ENCODE measurements at places on chromosomes 7 and 10.

GRCh38 chr10:17548770-17549169, 68.4 kb downstream of the HACD1 start:
- no peak for DNase-seq

DNA sequence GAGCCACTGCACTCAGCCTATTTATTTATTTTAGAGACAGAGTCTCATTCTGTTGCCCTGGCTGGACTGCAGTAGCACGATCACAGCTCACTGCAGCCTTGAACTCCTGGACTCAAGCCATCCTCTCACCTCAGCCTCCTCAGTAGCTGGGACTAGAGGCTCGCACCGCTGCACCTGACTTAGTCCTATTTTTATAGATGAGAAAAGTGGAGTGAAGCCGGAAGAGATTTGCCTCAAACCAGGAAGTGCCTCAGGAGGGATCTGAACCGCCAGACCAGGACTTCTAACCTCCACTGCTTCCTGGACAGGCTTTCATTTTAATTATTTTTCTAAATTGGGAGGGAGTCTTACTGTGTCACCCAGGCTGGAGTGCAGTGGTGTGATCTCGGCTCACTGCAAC, 17.5 kb upstream of the CLIP2 start:
- no peak for DNase-seq

DNA sequence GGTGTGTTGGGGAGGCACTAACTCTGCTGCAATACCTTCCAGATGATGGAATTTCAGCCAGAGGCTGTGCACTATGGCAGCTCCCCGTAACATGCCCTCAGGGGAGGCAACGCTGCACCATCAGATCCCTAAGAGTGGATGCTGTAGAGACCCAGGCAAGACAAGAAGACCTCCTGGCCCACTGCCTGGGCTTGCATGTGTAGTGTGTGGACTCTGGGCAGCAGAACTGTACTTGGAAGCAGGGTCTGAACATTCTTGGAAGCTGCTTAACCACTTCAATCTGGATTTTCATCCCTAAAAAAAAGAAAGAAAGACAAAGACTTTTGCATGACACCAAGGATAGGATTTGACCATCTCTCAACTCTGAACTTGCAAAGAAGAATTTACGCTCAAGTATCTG, 297.5 kb upstream of the NRP1 start:
- DNase-seq, result no peak

DNA sequence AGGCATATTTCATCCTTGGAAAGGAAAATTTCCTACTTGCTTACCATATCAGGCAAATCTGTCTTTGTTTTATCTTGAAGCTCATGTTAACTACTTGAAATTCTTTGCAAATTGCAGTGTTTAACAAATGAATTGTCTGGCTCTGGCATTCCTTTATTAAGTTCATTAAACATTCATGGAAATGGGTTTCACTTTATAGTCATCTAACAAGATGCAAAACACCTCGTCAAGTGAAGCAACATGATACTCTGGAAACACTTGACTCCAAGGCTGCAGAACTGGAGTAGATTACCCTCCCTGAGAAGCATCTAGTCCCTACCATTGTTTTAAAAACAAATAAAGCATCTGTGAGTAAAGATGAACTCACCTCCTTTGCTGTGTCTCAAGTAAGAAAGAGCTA, 1086.9 kb downstream of the NRG3 start:
- no peak for DNase-seq

DNA sequence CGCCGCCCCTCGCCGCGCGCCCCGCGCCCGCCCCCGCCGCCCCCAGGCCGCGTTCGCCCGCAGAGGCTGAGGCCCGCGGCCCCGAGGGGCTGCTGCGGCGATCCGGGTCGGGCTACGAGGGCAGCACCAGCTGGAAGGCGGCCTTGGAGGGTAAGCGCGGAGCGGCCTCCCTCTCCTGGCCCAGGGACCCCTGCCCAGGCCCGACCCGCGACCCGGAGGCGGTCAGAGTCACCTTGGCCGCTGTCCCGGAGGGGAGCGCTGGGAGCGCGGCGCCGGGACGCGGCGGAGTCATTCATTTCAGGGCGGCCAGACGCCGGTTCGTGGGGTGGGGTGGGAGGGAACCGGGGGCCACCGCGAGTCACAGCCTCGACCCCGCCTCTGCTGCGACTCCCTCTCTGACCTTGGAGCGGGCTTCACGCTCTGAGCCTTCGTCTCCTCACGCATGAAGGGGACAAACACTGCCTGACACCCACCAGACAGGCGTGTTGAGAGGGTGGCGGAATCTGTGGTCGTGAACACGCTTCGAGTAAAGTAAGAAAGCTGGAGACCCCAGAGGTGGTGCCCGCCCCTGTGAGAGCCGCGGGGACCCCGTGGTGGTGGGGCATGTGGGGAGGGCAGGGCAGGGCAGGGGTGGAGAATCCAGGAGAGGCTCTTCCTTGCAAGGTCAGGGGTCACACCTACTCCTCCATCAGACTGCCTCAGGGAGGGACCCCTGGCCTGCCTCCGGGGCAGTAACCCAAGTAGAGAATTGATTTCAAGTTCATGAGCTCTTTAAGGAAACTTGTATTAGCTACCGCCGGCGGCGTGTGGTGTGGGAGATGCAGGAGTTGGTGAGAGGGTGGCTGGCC, 707 bp downstream of the CLEC2L start:
- DNase-seq, result no peak

GRCh38 chr7:122618585-122619189, 80.2 kb downstream of the RNF133 start:
- no peak for DNase-seq

- no peak for DNase-seq
These were observed 55.4 kb downstream of the MKI67 start for GRCh38 chr10:128070721-128071416.

DNA sequence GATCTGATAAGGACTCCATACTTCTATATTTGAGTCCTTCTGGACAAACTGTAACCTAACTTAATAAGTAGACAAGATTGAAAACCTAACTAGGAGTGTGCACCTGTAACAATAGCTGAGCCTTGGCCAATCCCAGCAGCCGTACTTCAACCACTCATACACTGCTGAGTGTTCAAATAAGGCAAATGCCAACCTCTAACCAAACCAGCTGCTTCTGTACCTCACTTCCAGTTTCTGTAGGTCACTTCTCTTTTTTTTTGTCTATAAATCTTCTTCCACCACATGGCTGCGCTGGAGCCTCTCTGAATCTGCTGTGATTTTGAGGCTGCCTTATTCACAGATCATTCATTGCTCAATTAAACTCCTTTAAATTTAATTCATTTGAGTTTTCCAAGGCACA, 753.2 kb downstream of the DNAJB9 start:
- DNase-seq, result no peak

GRCh38 chr7:158313931-158314330, 273.7 kb downstream of the PTPRN2 start:
- no peak for DNase-seq

DNA sequence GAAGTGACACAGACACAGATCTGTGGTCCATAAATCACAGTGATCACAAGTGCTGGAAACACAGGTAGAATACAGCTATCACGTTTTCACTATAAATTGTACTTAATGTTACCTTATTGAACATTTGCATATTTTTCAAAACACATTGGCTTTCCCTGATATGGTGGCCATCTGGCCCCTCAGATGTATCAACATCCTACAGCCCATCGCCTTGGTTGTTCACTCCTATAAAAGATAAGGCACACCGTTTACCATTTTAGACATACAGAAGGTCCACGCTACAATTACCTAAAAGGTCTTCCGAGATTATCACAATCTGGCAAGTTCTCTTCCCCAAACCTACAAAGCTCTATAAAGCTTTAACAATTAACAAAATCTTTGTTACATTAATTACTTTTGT, 91.4 kb downstream of the SRPK2 start:
- no peak for DNase-seq

DNA sequence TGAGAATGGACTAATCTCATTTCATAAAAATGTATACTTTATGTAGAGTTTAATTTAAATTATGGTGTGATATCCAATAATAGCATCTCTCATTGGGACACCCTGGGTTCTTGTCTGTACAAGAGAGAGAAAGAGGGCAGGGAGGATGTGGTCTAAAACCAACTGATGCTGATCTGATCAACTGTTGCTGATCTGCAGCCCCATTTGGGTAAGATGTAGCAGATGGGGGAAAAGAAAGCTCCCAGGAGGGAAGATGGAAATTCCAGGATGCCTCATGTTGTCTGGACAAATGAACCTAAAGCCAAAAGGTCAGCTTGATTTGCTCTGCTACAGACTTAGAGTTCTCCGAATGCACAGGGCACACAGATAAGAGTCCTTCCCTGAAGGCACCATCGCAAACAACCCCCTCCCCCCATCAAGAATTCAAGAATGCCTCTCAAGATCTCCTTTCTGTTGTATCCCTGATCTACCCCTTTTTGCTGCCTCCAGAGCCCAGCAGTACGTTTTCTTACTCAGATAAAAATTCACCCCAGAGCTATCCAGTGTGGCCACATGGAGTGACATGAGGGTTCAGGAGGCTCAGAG, 171.4 kb upstream of the INHBA start:
- DNase-seq, result no peak

DNA sequence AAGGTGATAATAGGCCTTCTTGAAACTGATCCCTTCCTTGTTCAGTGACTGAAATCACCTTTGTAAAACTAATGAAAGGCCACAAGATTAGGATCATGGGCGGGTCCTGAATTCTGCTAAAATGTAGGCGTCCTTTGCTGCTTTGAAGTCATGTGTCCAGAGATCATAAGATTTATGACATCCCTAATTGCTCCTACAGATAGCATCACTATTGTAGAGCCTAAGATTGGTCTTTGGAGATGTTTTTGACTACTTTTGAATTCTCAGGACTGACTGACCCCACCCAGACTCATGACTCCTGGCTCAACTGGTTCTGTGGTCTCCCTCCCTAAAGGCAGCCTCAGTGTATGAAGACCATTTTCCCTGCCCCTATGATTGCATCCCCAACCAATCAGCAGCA, 322.6 kb upstream of the SEMA3D start:
- DNase-seq, result peak; percentile 3

DNA sequence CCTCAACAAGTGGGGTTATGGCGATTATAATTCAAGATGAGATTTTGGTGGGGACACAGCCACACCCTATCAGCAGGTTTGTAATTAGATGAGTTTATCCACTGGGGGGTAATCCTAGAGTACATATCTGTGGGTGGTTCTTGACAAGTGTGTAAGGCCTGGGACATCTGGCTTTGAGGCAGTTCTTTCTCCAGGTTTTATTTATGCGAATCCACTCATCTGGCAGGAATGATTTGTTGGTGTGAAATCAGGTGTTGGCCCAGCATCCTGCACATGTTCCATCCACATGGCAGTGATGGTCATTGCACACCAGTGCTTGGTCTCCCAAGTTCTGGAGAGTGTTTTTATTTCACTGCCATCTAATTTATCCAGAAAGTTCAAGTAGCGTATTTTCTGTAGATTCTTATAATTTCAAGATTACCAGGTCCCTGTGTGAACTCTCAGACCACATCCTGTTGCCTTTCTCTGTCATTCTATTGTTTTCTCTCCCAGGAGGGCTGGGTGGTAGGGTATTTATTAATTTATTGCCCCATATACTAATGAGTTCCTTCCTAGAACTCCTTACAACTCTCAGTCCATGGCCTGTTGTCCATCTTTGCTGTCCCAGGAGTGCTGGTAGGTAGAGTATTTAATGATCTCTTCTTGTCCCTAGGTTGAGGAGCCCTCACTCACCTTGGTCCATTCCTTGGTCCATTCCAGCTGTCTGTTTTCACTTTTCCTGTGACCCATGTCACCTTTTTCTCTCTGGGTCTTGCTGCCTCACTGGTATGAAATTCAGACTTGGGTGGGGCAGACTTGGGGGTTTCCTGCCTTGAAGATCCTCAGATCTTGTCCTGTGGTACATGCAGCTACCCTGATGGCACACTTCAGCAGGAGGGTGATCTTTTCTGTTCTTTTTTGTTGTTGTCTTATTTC, 10.4 kb downstream of the RALA start:
- DNase-seq, result no peak

DNA sequence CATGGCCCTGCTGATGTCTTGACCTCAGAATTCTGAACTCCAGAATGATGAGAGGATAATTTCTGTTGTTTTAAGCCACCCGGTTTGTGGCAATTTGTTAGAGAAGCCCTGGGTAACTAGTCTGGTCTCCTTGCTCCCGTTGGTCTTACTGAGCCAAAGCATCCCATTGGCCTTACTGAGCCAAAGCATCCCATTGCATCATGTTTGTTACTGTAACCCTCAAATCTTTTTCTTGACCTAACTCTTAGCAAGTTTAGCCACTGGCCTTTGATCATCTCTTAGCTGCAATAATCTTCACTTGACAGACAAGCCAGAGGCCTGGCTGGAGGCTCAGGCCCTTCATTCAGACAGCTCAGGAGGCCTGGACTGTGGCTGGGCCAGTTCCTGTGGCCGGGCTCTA, 21.8 kb downstream of the TBXAS1 start:
- no peak for DNase-seq

DNA sequence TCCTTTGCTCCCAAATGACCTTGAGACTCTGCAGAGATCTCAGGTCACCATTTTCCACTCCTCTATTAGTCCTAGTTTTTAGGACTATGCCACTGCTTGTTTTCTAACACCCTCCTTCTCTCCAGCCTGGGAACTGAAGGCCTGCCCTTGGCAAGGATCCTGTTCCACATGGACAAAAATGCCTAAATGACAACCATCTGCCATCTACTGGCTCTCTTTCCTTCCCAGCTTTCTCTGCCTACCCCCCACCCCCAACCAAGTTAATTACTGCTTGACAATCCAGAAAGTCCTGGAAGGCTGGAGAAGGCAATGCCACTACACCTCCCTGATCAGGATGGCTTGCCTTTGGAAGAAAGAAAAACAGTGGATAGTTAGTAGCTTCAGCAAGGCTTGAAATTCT, 44.8 kb upstream of the SP8 start:
- DNase-seq, result no peak

DNA sequence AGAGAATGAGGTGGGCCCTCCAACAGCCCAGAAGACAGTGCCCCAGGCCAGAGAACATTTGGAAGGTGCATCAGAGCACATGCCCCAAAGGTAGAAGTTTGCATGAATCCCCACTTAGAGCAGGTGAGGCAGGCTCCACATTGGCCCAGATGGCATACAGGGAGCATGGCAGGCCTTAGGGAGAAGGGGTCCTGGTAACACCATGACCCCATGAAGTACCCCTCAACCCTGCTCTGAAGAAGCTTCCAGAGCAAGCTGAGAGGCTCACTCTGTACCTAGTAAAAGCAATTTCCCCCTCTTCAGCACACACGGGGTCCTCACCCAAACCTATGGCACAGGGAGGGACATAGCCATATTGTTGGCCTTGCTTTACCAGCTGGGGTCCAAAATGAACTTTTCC, 162.6 kb downstream of the BUB3 start:
- DNase-seq, result no peak

DNA sequence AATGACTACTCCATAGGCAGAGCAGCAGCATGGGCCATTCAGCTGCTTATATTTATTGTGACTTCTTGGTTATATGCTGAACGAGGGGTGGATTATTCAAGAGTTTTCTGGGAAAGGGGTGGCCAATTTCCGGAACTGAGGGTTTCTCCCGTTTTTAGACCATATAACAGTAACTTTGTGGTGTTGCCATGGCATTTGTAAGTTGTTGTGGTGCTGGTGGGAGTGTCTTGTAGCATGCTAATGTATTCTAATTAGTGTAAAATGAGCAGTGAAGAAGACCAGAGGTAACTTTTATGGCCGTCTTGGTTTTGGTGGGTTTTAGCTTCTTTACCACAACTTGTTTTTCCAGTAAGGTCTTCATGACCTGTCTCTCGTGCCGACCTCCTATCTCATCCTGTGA, 139.6 kb downstream of the KLF6 start:
- DNase-seq, result no peak

- no peak for DNase-seq
These were observed 27.5 kb upstream of the WAC start for GRCh38 chr10:28505359-28505959.

- peak; percentile 43 for DNase-seq
These were observed 39.5 kb downstream of the ADK start for GRCh38 chr10:74190494-74190893.

GRCh38 chr7:118158766-118159165, 25.2 kb upstream of the LSM8 start:
- no peak for DNase-seq

Data from HFFc6 (cell line).